ENCODE measurements at places on chromosomes 6 and 20.

- DNase-seq = no peak
Measured at GRCh38 chr6:41359617-41360313, 24.4 kb downstream of the NCR2 start.

GRCh38 chr6:30795549-30796293 lies 51.4 kb upstream of the IER3 start:
- no peak for DNase-seq

DNA sequence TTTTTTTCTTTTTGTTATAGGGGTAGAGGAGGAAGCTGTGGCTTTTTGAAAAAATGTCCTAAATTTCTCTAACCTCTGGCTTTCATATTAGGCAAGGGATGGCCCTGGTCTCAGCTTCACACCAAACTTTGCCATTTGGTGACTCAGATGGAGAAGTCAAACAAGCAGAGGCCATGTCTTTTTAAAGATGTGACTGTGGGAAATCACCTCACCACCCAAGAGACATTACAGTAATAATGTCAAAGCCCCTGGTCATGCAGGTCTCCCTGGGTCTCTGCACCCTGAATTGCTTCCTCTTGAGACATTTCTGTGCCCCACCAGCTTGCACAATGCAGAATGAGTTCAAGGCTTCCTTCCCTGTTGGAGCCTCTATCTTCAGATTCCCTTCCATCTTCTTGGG lies 39.5 kb upstream of the ADGRF5 start:
- DNase-seq = peak; percentile 6

- DNase-seq = peak; percentile 81
Measured at GRCh38 chr20:6583134-6583738, 184.2 kb upstream of the BMP2 start.

DNA sequence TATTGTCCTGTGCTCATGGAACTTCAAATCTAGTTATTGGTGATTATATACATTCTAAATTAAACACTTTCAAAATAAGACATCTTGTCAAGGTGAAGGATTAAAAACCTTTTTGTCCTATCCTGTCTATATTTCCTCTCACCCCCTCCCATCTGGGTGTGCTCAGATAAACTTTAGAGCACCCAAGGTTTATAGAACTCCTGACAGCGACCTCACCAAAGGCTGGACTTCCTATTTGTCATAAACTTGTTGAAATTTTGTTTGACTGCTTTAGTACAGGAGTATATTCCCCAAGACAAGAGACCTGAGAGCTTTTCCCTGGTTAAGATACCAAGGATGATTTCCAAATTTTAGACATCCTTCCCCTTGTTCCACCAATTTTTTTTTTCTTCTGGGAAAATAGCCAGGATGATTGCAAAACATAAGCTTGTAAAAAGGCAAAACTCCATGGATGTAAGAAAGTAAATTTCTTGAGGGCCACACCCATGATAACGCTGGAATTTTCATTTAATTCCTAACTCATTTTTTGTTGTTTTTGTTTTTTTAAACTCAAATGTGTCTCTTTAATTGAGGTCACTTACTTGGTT lies 33.0 kb downstream of the CARMIL1 start:
- no peak for DNase-seq

- DNase-seq = peak; percentile 75
Measured at GRCh38 chr6:144087789-144088426, 7.5 kb downstream of the SF3B5 start.

GRCh38 chr6:138521790-138522189 lies 22.5 kb upstream of the NHSL1 start:
- DNase-seq = peak; percentile 83

DNA sequence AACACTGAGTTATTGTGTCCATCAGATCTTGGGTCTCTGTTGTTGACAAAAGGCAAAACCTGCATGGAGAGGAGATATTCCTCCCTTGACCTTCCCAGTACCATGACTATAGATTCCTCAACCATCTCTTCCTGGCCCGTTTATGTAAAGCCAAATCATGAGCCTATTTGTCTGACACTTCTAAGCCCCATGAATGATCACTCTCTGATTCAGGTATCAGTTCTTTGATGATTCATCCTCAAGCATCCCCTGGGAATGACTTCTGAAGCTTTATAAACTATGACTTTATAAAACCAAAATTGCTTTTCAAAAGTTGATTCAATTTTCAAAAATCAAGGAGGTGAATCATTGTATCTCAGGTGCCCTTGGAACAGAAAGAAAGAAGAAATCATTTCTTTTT lies 78.7 kb upstream of the LOC128125822 start:
- DNase-seq = no peak

GRCh38 chr6:113903666-113904330 lies 46.7 kb downstream of the MARCKS start:
- no peak for DNase-seq

GRCh38 chr6:156280065-156280464 lies 497.1 kb upstream of the ARID1B start:
- DNase-seq = no peak

DNA sequence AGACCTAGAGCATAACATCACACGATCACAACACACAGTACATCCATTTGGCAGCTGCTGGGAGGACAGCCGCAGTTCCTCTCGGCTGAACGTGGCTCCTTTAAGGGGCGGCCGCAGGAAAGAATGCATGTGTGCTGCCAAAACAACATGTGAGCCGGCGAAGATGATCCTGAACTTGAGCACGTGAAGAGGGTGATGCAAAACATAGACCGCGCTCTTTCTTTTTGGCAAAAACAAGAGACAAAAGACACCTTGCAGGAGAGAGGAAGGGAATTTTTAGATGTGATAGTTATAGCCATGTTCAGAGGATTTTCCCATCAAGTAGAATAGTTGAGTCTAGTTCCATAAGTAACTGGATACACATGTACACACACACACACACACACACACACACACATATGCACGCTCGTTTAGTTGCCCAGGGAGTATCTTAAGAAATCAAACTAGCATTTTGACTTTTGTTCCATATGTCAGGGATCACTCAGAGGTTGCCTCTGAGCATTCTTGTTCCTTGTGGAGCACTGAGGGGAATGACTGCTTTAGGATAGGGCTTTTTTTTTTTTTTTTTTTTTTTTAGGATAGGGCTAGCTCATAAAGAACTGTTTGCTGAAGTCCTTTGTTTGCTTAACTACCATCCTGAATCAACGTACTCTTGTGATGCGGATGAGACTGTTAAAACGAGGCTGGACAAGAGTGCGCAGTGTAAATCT lies 21.7 kb upstream of the RANBP9 start:
- DNase-seq = no peak

DNA sequence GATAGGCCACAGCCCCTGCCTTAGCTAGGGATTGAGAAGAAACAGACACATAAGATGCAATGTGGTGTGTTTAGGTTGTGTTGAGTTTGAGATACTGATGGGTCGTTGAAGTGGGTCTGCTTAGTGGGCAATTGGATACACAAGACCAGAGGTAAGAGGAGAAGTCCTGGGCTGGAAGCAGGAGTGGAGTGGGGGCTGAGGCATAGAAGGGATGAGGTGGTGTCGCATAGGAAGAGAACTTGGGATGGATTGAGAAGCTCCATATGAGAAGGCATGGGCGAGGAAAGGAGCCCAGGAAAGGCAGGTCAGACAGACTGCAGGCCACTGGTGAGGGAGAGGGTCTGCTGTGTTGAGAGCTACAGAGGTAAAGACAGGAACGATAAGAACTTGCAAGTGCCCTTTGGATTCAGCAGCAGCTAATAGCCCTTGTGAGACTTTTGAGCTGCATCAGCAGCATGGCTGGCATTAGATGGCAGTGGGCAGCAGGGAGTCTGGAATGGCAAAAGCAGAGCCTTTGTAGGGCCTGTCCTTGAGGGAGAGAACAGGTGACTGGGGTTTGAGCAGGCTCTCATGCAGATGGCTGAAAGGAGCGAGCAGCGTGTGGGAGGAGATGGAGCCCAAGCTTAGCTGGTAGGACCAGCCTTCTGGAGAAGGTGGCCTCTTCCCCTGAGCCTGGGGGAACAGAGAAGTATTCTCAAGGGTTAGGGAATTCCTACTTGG lies 33.2 kb downstream of the PLCG1 start:
- no peak for DNase-seq

GRCh38 chr6:27891320-27891875 lies 20.8 kb downstream of the OR2B2 start:
- no peak for DNase-seq

DNA sequence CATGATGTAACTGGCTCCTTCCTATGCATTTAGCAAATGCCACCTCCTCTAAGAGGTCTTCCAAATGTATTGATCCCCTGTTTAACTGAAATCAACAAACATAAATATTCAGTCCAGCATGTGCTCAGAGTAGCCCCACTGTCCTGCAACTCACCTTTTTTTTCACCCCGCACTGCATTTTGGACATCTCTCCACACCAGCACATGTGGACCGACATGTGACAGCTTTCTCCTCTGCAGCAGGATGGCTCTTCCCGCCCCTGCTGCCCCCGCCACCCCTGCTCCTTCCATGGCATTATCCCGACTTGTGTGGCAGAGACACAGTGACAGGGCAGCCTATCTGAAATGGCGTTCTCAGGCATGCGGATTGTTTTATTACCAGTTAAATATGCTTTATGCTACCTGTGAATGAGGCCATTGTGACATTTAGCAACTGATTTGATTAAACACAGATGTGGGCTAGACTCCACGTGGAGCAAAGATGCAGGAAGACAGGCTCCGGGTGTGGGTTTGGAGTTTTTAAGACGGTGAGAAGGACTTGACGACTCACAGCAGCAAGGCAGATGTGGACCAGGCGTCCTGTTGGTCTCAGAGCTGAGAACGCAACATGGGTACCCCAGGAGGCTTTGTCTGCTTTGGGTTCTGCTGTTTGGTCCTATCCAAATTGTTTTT lies 161.2 kb downstream of the EYA2 start:
- no peak for DNase-seq

DNA sequence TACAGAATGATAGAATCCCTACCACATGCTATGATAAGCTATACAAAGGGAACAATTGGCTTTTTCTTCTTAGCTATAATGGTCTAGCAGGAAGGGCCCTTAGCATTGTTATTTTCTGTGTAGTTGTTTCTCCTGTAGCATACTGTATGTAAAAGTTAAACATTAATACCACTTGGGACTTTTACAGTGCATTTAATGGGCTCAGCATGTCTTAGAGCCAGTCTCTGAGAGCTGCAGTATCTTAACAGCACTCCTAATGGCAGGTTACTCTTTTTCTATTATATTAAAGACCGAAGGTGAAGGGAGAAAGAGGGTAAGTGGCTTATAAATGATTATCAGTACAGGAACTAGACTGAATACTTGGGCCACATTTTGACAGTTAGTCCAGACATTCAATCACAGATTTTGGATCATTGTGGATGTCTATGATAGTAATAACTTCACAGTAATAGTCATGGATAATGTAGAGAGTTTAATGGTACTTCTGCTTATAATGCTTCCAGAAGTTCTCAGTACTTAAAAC lies 290.7 kb downstream of the PHF3 start:
- DNase-seq = no peak

GRCh38 chr6:72238900-72239299 lies 352.6 kb downstream of the RIMS1 start:
- no peak for DNase-seq

DNA sequence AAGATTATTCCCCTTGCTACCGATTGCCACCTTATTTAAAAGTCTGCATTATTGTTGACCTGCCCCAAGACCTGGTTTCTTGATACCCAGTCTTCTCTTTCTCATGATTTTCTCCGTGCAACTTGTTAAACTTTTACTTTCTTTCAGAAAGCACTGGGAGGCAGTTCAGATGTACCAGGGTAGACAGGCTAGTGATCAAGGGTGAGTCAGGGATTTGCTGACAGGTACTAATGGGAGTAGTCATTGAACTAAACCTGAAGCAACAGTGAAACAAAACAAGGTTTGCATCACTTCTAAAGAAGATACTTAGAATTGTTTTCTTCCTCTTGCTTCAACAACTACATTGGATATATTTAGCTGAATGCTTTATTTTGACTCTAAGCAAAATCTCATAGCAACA lies 124.4 kb downstream of the KCNQ5 start:
- no peak for DNase-seq

DNA sequence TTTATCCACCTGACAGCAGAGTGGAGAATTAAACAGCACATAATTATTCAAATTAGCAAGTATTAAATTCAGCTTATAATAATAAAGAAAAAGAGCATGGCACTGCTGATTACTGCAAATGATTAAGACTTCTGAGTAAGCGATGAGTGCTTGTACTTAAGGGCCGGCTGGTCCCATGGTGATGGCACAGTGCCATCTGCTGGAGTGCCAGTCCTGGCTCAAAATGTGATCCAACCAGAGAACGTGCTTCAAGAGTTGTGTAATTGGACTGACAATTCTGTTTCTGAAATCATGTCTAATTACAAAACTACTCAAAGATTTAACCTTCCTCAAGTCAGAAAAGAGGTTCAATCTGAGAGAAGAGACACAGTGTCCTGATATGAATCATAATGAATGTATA lies 181.6 kb upstream of the RGS17 start:
- DNase-seq = peak; percentile 67

DNA sequence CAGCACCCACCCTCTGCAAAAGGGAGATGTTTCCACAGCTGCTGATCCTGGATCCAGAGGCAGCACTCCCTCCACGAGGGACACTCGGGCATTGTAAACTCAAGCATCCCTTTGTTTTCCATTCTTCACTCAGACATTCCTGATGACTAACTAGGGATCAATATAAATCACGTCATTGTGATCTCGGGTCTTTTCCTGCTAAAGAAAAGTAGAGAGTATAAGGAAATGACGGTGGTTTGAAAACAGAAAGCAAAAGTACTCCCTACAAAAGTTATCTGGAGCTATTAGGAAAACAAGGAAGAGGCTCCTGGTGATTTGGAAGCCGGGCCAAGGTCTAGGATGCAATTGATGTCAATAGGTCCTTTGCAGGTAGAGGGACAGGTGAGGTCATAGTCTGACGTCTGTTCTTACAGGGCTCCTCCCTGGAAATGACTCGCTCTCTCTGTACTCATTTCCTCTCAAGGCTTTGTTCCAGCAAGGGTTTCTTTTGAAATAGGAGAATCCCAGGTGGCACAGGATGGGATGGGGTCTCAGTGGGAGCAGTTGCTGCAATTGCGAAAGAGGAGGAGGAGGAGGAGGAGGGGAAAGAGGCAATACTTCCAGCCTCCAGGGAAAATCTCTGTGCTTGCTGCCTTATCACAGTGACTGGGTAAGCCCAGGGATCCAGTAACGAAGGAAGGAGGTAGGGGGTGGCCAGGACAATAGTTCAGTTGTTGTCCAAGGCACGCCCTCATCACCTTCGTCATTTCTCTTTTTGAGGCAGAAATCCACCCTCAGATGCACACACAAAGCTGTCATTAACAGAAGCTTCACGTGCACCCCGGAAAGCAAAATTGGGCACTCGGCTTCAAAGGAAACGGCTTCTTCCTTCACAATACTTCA lies 222.8 kb downstream of the LY86 start:
- DNase-seq = no peak

GRCh38 chr6:21166754-21167153 lies 426.8 kb upstream of the SOX4 start:
- no peak for DNase-seq

Data from MV-4-11 (cell line).